ENCODE measurements at places on chromosomes 3 and 15. TPM values are rescaled to one million over a fixed set of nuclear protein-coding genes. Genes with fewer than 3 reads are reported as not detected.

DNA sequence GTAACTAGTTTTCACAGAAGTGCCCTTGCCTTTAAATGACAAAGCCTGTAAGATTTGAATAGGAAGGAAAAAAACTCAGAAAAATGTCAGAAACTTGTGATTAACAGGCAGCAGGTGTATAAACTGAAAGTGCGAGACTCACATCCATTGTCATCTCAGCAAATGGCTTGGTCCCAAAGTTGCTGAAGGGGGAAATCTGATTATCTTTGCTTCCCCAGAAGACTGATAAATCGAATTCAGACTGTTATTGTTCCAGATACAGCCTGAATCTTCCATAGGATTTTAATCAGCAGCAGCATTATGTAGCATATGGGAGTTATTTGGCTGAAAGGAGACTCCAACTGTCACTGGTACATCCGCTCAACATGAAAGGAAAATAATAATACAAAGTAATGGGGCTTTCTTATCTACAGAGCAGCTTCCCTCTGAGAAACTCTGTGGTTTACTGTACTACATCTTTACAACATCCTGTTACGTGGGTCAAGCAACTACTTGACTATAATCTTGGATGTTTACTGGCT is 550.4 kb upstream of the CCDC54 start:
- no peak overlapping the region for H3K4me3 ChIP-seq
- H3K4me1 ChIP-seq = no peaks in the 10 kb centered on the region
- DNase-seq = no peak
- no peak overlapping the region for H3K27ac ChIP-seq
- no peaks in the 10 kb centered on the region for H3K27me3 ChIP-seq

DNA sequence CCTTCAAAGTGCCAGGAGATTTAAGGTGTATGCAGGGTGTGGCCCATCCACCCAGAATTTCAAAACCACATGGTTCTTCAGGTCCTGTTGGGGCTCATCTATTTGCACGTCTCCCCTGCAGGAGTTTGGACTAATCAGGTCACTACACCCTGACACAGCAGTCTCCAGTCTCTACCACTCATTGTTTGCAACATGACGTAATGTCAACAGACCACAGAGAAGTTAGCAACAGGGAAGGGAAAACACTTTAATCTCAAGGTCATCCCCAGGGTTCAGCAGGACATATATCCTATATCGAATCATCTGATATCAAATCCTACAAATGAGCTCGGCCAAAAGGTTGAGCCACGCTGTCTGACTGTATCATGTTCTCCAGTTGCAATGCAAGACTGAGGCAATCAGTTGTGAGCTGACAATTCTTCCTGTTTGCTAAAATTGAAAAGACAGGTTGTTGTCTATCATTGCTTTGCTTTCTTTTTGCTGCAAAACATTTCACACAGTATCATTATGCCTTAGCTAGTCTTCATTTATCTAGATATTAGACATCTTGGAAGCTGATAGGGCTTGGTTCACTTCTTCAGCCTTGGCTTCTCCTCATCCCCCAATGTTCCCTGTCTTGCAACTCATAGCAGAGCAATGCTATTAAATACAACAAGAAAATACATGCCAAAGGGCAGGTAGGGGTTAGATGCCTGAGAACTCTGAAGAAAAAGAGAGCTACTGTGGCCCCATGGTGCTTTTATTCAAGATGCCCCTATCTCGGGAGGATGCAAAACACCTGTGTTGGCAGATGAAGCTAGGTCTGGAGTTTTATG is 13.4 kb upstream of the LEKR1 start:
- peaks cover 13% of the 10 kb centered on the region for H3K4me1 ChIP-seq
- H3K4me3 ChIP-seq = no peak overlapping the region
- no peak overlapping the region for H3K27ac ChIP-seq
- H3K27me3 ChIP-seq = peaks cover 10% of the 10 kb centered on the region

- no peaks in the 10 kb centered on the region for H3K4me1 ChIP-seq
- no peak overlapping the region for H3K27ac ChIP-seq
- no peaks in the 10 kb centered on the region for H3K27me3 ChIP-seq
- no peaks in the 10 kb centered on the region for H3K36me3 ChIP-seq
- DNase-seq = no peak
These were observed 31.3 kb downstream of the ALCAM start for GRCh38 chr3:105397974-105398373.

DNA sequence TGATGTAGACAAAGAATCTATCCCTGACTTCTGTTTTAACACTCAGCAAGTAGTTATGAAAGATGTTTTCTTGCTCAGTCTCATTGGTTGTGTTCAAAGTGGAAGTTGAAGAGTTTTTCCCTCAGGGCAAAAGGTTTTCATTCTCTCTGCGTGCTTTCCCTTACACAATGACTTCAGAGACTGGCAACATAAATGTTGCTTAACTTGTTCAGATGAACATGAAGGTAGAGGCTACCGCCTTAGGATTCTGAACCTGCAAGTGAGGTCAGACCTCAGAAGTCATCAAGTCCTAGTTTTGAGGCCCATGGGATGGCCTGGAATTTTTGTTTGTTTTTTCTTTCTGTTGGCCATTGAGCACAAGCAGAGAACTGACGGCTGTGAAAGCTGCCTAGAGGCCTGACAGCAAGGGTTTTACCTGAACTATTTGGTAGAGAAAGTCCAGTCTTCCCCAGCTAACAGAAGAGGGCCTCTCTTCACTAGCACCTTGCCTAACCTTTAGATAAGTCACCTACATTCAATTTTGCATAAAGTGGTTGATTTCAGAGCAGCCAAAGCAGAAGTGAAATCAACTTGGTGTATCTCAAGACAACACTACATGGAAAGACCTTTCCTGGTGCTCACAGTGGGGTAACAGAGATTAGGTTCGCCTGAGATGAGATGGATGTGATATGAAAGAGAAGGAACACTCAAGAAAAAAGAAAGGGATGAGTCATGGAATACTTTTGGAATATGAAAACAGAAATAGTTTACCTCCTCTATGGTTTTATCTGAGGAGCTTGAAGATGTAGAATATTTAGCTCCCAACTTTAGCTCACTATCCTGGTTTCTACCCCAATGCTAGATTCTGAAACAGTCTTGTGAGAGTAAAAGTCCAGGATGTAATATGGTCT is 53.6 kb upstream of the AP4E1 start:
- H3K36me3 ChIP-seq = no peaks in the 10 kb centered on the region
- H3K27me3 ChIP-seq = no peaks in the 10 kb centered on the region
- H3K4me1 ChIP-seq = no peaks in the 10 kb centered on the region
- DNase-seq = peak; percentile 39

DNA sequence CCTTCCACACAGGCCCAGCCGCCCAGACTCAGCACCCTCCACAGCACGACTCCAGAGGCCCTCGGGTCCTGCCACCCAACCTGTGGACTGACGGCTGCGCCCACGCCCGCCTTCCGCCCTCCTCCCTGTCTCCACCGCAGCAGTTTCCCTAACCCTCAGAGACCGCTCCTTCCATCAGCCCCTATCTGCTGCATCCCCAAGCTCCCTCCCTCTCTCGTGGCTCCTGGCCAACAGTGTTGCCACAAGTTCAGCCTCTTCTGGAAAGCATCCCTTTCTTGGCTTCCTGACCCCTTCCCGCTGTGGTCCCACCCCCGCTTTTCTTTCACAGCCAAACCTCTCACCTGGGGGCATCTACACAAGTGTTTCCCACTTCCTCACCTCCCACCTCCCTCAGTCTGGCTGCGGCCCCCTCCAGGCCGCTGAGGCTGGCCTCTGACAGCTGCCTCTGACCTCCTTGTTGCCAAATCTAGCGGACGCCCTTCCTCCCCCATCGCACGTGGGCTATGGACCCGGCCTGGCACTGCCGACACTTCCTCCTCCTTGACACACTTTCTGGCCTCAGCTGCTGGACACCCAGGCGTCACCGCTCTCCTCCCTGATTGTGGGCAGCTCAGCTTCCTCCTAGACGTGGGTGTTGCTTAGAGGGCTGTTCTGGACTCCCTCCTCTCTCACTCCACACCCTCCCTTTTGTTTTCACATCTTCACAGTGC is 168.8 kb upstream of the TLE3 start:
- H3K36me3 ChIP-seq = no peaks in the 10 kb centered on the region
- no peaks in the 10 kb centered on the region for H3K27me3 ChIP-seq
- H3K4me3 ChIP-seq = no peak overlapping the region
- H3K27ac ChIP-seq = peak overlapping the region; percentile 48
- peaks cover 91% of the 10 kb centered on the region for H3K4me1 ChIP-seq
- peak; percentile 91 for DNase-seq

DNA sequence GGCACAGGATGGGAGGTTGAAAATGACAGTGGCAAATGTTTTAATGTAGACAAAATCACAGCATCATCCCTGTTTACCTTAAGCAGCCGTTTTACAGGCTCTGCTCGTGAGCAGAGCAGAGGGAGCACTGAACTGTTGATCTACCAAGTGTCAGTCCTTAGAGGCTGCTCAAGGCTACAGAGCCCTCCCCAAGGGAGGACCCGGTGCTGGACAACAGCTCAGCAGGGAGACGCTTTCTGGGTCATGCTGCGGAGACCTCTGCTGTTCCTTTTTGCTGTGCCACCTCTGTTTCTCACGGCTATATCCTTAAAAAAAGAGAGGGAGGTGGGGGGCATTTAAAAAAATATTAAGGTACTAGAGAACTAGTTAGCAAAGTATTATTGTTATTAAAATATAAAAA is 400.2 kb downstream of the GABRB3 start:
- no peak overlapping the region for H3K27ac ChIP-seq
- no peaks in the 10 kb centered on the region for H3K4me1 ChIP-seq
- DNase-seq = no peak
- no peaks in the 10 kb centered on the region for H3K27me3 ChIP-seq
- no peak overlapping the region for H3K4me3 ChIP-seq

GRCh38 chr3:69445024-69445423 is 59.1 kb upstream of the FRMD4B start:
- H3K4me1 ChIP-seq = peaks cover 6% of the 10 kb centered on the region
- no peaks in the 10 kb centered on the region for H3K27me3 ChIP-seq
- H3K36me3 ChIP-seq = no peaks in the 10 kb centered on the region
- no peak for DNase-seq

DNA sequence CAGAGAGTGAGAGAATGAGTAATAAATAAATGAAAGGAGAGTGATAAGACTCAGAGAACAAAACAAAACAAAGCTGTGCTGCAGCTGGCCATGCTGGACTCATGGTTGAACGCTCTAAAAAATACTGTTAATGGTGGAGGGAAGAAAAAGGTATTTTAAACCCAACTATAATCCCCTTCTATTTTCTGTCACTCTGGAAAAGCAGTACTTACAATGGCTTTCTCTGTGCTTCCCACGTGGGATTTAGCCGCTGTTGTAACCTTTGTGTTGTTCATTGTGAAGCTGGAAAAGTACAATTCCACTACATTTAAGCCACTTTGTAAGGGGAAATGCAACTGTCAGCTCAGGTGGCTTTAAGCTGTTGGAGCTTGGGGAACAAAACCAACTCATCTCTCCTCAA is 917.7 kb downstream of the IGSF11 start:
- no peaks in the 10 kb centered on the region for H3K36me3 ChIP-seq
- no peaks in the 10 kb centered on the region for H3K4me1 ChIP-seq
- no peak for DNase-seq
- H3K27ac ChIP-seq = no peak overlapping the region
- no peaks in the 10 kb centered on the region for H3K27me3 ChIP-seq

The GOLGB1 gene
- 63.3 TPM for total RNA-seq

The TTLL13 gene
- total RNA-seq = 0.26 TPM

The CSTA gene
- 18.6 TPM for total RNA-seq

The LYZL4 gene
- not detected for total RNA-seq
